ENCODE measurements at places on chromosomes 16 and 17. TPM values are rescaled to one million over a fixed set of nuclear protein-coding genes. Genes with fewer than 3 reads are reported as not detected.

GRCh38 chr17:27818401-27819105 lies 18.2 kb upstream of the NOS2 start:
- ATAC-seq, result peak; percentile 41

DNA sequence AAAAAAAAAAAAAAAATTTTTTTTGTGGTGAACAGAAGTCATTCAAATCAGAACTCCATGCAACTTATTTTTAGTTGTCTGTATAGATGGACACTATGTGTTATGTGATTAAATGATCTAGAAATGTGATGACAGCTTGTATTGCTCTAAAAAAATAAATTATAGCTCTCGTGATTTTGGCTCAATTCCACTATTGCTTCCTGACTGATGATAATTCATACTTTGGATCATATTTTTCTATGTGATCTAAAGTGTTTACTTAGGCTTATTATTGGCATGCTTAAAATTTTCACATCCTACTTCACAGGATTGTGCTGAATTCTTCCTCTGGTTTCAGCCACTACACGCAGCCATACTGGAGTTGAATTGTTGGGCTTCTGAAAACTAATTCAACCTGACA lies 76.8 kb downstream of the RPGRIP1L start:
- ATAC-seq, result no peak

- no peak for ATAC-seq
Observed at GRCh38 chr17:54941285-54941684, 27.2 kb downstream of the COX11 start.

GRCh38 chr16:14070877-14071575 lies at the start of gene MRTFB:
TSS of gene MRTFB (plus strand) at chr16:14071319. CDS start at chr16:14140607, 69,288 bp downstream.
- peak; percentile 89 for ATAC-seq

DNA sequence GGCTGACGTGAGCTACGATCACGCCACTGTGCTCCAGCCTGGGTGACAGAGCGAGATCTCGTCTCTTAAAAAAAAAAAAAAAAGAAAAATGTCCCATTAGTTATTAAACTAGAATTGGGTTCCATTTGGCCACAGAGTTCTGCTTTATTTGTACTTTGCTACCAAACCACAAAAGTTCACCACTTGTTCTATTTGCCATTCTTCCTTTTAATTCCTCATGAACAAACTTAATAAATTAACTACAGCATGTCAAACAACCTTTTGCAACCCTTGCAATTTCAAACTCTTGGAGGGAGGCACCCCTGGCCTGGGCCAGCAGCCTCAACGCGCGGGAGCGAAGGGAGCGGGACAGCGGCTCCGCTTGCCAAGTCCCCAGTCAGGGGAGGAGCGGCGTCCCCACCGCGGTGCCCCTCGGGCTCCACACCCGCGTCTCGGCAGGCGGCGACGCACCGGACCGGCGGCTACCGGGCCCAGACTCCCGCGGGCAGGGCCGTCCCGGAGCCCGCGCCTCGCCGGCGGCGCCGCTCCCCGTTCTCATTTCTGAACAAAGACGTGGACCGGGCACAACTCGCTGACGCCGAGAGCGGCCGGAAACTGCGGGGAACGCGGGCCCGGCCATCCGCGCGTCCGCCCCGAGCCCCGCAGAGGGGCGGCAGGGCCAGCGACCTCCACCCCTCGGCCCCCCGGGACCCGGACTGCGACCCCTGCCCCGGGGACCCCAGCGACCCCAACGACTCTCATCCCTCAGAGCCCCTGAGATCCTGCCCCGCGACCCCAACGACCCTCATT lies 775 bp downstream of the CYTH1 start:
- ATAC-seq, result peak; percentile 8

- no peak for ATAC-seq
Observed at GRCh38 chr16:58634265-58634802, 4.7 kb upstream of the CNOT1 start.

DNA sequence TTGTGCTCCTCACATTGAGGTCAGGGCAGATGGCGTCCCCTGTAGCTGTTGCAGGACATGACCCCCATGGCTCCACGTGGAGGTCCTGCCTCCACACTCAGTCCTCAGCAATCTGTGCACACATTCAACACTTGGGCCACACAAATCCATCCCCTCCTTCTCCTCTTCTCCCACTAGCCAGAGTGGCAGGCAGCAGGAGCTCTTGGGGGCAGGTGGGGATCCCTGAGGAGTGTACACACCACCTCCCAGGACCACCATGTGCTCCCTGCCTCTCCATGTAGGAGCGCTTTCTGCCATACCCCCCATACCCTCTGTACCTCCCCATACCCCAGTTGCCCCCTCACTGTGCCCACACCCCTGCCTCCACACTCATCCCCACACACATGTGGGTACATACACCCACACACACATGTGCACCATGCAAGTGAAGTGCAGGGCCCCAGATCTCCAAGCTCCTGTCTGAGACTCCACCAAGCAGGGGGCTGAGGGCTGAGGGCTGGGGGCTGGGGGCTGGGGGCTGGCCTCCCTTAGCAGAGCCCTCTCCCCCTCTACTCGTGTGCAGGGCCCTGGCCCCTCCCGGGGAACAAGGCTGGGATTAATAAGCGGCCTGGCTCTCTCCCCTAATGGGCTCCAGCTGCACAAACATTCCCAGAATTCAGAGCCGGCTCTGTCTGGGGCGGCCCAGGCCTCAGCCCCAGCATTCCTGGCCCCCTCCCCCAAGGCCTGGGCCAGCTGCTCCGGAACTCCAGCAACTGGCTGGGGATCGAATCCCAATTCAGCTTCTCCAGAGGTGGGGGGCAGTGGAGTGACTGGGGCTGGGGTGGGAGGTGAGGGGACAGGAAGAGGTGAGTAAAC lies 48.2 kb upstream of the MEIOC start:
- peak; percentile 19 for ATAC-seq

GRCh38 chr17:34596920-34597319 lies 17.5 kb downstream of the TMEM132E start:
- ATAC-seq, result no peak

- ATAC-seq, result peak; percentile 77
Observed at GRCh38 chr17:78013683-78014467, 55.4 kb downstream of the TNRC6C start.

GRCh38 chr17:63189082-63189481 lies 223.0 kb downstream of the TANC2 start:
- ATAC-seq, result no peak

DNA sequence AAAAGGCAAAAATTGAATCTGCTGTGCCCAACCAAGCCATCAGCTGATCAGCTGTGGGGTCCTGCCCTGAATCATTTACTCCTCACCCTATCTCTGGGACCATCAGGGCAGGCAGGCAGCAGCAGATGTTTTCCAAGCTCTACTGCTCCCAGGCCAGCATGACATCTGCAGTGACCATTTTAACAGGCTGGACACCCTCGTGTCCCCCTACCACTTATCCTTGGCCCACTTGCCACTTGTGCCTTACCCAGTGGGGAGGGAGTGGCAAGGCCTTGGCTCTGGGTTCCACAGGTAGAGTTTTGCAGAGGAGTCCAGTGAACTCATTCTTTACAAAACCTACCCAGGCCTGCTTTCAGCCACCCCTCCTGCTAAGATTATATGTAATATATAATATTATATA lies 12.0 kb upstream of the CA4 start:
- no peak for ATAC-seq

GRCh38 chr16:84739349-84740124 lies 39.7 kb downstream of the USP10 start:
- peak; percentile 58 for ATAC-seq

Gene CDK5R1
- total RNA-seq, result 1.5 TPM

Gene PIK3R5
- total RNA-seq, result 8.9 TPM

Gene PLD6
- total RNA-seq, result 7.3 TPM

Gene NPIPA7
- total RNA-seq, result not detected

Gene TUFM
- total RNA-seq, result 72.2 TPM

Measured in gastroesophageal sphincter (tissue), 4 donors.